NCI-H526 treated with DMSO at 0.1 percent for 48 hours (cell line): ENCODE measurements at places on chromosomes 12 and 14.

DNA sequence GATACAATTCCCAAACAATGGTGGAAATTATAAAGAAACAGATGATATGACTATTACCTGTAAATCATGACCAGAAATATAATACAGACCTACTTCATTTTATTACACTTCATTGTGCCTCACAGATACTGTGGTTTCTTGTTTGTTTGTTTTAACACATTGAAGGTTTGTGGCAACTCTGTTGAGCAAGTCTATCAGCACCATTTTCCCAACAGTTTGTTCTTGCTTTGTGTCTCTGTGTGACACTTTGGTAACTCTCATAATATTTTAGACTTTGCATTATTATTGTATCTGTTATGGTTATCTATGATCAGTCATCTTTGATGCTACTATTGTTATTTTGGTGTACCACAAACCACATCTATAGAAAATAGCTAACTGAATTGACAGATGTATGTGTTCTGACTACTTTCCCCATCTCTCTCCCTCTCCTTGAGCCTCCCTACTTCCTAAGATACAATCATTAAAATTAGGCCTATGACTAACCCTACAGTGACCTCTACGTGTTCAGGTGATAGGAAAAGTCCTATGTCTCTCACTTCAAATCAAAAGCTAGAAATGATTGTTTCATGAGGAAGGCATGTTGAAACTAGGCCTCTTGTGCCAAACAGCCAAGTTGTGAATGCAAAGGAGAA is 49.1 kb downstream of the FBXO33 start:
- no peak for DNase-seq

- DNase-seq, result no peak
Observed at GRCh38 chr12:68591734-68592418, 18.8 kb upstream of the RAP1B start.

GRCh38 chr14:87503711-87504110 is 489.3 kb downstream of the GALC start:
- no peak for DNase-seq

DNA sequence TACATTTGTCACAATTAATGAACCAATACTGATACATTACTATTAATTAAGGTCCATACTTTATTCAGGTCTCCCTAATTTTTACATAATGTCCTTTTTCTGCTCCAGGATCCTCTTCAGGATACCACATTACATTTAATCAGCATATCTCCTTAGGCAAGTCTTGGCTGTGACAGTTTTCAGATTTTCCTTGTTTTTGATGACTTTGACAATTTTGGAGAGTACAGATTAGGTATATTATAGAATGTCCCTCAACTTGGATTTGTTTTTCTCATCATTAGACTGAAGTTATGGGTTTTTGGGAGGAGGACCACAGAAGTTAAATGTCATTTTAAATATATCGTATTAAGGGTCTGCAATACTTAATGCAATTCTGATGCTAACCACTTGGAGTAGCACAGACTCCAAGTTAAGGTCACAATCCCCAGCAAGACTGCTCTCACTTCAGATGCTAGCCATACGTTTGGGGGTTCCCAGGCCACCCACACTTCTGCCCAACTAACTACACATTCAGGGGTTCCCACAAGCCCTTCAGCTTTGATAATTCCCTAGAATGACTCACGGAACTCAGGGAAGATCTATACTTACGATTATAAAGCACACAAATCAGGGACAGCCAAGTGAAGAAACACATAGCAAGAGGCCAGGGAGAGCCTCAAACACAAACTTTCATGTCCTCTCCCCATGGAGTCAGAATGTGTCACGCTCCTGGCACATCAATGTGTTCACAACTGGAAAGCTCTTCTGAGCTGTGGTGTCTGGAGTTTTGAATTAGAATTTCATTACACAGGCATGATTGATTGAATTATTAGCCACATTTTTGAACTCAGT is 17.0 kb upstream of the NUBPL start:
- DNase-seq, result no peak

DNA sequence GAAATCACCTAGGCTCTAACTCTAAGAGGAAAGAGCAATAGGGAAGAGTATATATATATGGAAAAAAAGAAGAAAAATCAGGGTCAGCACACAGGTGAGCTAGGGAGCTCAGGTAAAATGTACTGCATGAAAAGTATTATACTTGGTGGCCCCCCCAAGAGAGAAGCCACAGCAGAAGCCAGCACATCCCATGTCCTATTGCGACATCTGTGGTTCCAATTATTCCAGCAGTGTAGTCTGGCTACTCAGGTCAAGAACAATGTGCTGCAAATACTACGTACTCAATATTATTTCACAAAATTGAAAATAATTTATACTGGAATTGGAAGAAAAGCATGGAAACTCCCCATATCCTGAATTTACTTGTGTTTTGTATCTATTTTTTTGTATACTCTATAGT is 85.5 kb downstream of the CEP83 start:
- DNase-seq, result no peak

DNA sequence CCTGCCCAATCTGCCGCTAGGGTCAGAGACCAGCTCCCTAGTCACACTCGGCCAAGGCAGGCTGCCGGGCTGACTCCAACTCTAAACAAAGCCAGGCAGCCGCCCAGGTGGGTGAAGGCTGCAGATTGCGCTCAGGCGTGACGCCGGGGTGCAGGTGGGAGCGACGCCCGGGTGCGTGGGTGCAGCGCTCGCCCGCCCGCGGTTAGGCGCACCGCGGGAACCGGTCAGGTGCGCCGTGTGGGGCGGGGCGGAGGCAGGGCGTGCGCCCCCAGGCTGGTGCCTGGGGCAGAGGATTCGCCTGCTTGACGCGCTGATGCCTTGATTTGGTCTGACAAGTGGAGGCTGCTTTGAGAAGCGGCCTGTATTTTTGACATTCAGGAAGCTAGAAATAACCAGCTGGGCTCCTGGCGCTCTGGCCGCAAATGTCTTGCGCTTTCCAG is 126.7 kb upstream of the HIF1A start:
- DNase-seq, result peak; percentile 78

DNA sequence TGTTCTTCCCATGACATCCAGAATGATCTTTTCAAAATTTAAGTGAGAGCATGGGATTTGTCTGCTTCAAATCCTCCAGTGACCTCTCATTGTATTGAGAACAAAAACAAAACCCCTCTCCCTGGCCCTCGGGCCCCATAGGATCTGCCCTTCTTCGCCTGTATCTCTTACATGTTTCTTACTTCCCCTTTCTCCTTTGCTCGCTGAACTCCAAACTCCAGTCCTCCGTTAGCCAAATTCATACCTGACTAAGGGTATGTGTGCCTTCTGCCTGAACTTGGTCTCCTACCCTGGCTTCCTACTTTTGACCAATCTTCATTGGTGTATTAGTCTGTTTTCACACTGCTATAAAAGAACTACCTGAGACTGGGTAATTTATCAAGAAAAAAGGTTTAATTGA is 13.2 kb upstream of the TSPAN11 start:
- DNase-seq, result no peak

GRCh38 chr14:82604819-82605218 is 1071.2 kb upstream of the SEL1L start:
- no peak for DNase-seq

GRCh38 chr12:122834104-122834920 is 945 bp upstream of the HIP1R start:
- peak; percentile 80 for DNase-seq

DNA sequence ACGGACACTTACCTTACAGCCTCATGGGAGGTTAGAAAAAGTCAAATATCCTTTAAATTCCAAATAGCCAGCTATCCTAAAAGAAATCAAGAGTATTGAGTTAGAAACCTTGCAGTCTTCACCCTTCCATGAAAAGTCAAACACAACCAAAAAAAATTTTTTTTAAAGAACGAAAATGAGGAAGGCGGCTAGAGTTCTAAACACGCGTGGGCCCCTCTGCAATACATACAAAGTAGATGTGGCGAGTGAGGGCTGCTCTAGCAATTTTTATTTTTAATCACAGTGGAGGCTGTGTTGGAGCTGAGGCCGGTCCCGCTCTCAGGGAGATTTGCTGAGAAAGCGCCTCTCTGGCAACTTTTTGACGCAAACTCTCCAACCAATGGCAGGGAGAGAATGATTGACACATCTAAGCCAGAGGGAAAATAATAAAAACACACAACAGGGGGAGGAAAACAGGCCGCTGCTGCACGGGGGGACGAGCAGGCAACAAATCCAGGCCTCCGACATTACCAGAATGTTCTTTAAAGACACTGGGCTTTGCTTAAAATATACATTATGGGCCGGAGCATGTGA is at the start of gene OTX2:
Gene OTX2 (minus strand): TSS at position 333 of the 573 bp plus-strand sequence. CDS start 5,023 bp downstream, outside the sequence.
- no peak for DNase-seq

GRCh38 chr14:97546491-97547230 is 749.5 kb downstream of the VRK1 start:
- no peak for DNase-seq

- DNase-seq, result no peak
Observed at GRCh38 chr14:98997526-98998205, 274.3 kb downstream of the BCL11B start.

DNA sequence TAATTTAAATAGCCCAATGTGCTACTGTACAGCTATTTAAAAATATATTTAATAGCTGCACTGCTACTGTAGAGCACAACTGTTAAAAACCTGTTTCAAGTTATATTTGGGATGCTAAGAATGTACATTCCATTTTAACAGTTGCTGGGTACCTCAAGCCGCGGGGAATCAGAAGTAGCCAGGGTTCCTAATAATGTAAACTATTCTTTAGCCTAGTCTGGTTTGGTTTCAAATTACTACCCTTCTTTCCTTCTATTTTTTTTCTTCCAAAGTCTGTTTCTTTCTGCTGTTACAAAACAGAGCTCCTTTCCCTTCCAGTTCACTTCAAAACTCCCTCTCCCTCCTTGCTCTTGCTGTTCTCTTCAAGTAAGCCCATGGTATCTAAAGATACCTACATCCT is 21.3 kb downstream of the SCAF11 start:
- DNase-seq, result no peak

- DNase-seq, result no peak
Observed at GRCh38 chr14:95275494-95275893, 44.2 kb downstream of the CLMN start.

GRCh38 chr14:89965839-89966238 is 10.1 kb downstream of the TDP1 start:
- DNase-seq, result no peak

- no peak for DNase-seq
Observed at GRCh38 chr12:132256646-132257045, 72.7 kb downstream of the GALNT9 start.

DNA sequence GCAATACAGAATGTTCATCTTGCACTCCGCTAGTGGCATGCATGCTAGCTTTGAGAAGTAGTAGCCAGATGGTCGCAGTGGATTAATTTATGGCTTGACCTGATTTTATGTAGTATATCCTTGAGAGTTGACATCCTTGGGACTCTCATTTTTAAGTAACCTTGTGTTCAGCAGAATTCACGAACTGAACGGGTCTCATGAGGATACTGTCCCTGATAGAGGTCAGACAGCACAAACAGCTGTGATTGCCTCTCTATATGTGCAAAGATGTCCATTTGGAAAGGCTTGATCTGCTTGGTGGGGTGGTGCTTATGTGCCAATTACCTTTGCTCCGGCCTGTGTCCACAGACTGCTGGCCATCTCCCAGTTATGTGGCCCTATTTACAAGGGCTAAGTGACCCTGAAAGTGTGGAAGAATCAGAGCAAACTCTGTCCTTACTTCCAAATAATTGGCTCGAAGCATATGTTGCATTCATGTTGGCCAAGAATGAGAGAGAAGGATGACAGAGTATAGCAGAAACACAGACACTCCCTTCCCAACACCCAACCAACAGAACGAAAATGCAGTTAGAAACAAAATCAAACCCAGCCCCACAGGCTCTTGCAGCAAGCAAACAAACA is 167.1 kb downstream of the CRADD start:
- no peak for DNase-seq

- DNase-seq, result no peak
Observed at GRCh38 chr14:92676403-92677086, 71.9 kb downstream of the LGMN start.

GRCh38 chr12:104381731-104382480 is 74.8 kb upstream of the CHST11 start:
- DNase-seq, result peak; percentile 34

DNA sequence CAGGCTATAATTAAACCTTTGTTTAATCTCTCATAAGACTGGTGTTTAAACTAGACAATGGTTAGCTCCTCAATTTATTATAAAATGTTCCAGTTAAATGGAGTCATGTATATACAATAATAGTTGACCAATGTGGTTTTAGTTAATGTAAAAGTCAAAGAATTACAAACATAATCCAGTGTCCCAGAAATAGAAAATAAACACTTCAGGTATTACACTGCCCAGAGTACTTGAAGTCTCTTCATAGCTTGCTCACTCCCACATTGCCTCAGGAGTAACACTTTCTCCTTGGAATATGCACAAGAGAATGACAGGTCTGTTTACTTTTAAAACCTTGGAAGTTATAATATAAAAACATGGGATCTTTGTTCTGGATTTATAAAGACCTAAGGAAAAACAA is 60.5 kb downstream of the SLC38A1 start:
- DNase-seq, result no peak

- no peak for DNase-seq
Observed at GRCh38 chr12:121873216-121873569, 14.5 kb upstream of the HPD start.

- no peak for DNase-seq
Observed at GRCh38 chr14:46259536-46259935, 392.0 kb downstream of the RPL10L start.

GRCh38 chr12:24424376-24424775 is 474.9 kb upstream of the SOX5 start:
- DNase-seq, result no peak

DNA sequence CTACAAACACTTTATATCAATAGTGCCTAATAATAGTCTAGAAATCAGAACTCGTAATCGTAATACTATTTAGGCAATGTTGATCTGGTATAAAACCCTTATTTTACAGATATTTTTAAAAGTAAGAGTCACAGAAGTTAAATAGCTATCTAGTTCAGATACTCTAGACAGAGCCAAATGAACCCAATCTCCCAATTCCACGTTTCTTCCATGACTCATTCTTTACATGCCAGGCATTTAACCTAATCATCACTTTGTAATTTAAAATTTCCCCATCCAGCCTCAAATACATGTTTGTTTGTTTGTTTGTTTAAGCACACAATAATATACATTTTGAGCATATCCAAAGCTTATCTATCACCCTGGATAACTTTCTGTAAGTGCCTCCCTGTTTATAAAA is 36.4 kb upstream of the GARIN6 start:
- DNase-seq, result no peak

DNA sequence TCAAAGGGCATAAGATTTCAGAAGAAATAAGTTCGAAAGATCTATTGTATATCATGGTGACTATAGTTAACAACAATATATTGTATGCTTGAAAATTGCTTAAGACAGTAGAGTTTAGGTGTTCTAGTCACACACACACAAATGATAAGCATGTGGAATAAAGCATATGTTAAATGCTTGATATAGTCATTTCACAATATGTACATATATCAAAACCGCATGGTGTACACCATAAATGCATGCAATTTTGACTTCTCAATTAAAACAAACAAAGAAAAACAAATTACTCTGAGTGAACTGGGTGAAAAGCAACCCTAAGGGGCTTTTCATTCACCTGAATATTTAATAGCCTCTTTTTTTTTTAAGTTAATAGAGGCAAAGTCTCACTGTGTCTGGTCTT is 40.3 kb upstream of the BCAT1 start:
- DNase-seq, result no peak

GRCh38 chr12:93183940-93184671 is 193.6 kb upstream of the NUDT4 start:
- no peak for DNase-seq
